ENCODE measurements at places on chromosomes 16 and 17.

GRCh38 chr17:40559564-40559916 is 5.7 kb downstream of the CCR7 start:
- DNase-seq: no peak

GRCh38 chr17:14514973-14515372 is 214.1 kb downstream of the HS3ST3B1 start:
- DNase-seq: no peak

GRCh38 chr17:79732254-79732653 is 1.5 kb downstream of the ENPP7 start:
- no peak for DNase-seq

DNA sequence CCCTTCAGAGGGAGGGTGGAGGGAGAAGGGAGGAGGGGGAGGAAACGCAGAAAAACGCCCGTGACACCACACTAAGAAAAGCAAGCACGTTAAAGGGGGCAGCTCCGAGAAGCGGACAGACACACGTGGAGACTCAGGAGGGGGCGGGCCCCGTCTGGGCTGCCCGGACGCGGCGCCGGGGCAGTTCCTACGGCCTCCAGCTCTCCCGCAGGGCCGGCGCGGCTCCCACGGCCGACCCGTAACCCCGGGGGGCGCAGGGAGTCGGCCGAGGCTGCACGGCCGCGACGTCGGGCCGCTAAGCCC is 362 bp downstream of the KLHDC4 start:
- no peak for DNase-seq

GRCh38 chr17:34219405-34219804 is 35.7 kb upstream of the CCL2 start:
- DNase-seq: no peak

DNA sequence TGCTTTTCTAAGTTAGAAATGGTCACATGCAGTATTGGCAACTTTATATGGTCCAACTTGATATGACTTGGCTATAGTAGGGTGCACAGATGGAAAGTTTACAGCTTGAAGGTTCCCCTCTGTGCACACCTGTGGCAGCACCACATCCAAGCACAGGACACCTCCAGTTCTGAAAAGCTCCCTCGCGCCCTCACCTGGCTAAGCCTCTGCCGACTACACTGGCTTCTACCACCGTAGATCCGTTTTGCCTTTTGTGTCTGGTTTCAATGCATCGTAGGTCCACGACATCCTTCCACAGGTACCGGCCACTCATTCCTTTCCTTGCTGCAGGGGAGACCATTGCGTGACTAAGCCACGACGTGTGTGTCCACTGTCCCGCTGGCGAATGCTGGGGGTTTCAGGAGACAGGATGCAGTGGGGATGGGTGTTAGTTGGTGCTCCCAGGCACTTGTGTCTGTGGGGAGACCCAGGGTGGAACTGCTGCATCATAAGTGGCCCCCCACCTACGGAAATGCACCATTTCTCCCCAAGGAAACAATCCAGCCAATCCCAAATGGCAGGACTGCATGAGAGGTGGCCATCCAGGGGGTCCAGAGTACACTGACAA is 4.9 kb upstream of the RASD1 start:
- no peak for DNase-seq

DNA sequence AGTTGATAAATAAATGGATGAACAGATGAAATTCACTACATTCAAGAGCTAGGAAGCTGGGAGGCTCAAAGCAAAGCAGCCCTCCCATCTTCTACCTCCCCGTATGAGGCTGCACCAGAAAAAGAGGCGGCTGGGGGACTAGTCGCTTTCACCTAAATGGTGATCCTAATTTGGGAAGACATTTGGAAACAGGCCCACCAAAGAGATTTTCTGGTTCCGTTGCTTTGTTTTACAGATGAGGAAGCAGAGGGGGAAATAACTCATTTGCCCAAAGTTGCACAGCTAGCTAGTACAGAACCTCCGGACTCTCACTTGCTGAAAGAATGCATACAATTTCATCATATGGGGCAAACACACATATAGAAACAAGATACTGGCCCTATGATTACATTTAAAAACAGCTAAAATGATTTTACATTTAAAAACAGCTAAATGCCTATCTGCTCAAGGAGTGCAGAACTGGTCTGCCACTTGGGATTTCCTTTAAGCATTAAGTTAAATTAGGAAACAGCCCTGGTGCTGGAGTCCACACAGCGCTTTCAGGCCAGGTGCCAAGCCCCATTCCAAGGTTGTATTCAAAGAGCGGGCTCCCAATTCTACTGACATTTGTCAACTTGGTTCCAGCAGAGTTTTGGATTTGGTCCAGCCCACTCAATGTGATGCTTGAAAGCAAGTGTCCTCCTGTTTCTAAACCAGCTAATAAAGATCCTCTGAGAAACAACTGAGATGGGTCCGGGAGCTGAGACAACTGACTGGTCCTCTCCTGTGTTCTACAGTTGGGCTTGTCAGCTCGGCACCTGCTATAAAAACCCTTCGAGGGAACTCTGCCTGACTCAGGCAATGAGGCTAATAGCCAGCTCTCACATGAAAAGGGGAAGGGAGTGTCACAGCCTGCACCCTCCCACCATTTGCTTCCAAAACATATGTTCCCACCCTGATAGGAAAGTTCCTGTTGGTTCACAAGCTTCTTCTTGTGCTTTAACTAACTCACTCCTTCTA is 11.7 kb downstream of the ERN1 start:
- DNase-seq: no peak

DNA sequence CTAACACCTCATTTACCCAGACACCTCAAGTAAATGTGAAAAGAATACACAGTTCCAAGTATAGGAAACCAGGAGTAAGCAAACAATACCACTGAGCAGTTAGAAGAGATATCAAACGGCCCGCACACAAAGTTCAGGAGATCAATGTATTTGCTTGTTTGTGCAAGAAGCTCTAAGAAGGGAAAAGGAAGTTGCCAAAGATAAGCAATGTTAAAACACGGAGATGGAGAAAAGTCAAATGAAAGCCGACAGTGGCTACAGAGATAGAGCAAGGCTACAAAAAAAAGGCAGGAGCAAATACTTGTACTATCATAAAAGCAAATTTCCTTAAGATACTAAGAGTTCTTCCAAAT is 29.5 kb downstream of the PSME3IP1 start:
- no peak for DNase-seq

DNA sequence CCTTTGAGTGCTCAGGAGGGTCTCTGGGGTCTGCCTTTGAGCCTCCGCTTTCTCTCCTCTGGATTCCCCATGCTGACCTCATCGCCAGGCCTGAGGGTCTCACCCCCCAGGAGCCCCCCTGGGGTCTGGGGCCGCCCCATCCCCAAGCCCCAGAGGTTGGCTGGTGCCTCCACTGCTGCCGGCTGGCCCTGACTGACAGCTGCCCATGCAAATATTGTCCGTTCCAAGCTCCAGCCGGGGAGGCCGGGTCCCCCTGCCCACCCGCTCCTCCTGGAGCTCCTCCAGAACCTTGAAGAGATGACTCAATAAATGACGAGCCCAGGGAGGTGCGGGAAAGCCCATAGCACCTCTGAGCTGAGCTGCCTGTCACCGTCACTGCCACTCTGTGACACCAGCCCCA is 173.8 kb downstream of the RBFOX3 start:
- DNase-seq: no peak

DNA sequence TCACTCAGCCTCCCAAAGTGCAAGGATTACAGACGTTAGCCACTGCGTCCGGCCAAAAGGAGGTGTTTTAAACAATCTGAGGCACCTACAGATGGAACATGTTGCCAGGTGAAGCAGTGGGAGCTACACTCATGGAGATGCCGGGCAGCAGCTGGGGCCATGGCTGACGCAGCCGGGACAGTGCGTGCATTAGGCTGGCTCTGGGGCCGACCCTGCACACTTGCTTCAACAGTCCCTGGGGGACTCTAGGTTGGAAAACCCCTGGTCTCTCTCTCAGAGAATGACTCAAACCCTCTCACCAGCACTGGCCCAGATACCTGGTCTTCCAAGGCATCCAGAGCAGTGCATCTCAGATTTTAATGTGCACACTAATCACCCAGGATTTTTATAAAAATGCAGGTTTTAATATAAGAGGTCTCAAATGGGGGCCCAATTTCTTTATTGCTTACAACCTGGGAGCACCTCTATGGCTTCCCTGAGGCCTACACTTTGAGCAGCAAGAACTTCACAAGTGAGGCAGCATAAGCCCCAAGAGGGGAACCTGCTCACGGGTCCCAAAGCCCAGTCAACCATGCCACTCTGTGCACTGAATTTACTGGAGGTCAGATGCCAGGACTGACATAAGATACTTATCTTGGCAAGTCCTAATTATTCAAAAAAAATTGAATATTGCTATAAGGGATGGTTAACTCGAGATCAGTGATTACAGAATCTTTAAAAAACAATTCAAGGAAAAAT is 70.8 kb upstream of the TRAP1 start:
- DNase-seq: no peak

- DNase-seq: no peak
These were observed 8.3 kb upstream of the LPCAT2 start for GRCh38 chr16:55500530-55501011.

DNA sequence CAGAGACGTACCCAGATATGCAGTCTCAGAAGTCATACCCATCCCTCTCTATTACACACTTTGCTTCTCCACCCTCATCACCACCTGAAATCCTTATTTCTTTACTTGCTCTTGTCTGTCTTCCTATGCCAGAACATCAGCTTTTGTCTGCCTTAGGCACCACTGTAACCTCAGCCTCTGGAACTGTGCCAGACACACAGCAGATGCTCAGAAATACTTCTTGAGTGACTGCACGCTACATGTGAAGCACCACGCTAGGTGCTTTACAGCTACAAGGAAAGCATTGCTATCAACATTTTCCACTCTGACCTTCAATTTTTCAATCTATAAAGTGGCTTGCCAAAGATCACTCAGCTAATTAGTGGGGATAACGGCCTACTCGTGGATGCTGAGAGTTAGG is 226.8 kb downstream of the CHD9NB start:
- DNase-seq: no peak

GRCh38 chr17:13917634-13918033 is 151.7 kb upstream of the COX10 start:
- DNase-seq: no peak

DNA sequence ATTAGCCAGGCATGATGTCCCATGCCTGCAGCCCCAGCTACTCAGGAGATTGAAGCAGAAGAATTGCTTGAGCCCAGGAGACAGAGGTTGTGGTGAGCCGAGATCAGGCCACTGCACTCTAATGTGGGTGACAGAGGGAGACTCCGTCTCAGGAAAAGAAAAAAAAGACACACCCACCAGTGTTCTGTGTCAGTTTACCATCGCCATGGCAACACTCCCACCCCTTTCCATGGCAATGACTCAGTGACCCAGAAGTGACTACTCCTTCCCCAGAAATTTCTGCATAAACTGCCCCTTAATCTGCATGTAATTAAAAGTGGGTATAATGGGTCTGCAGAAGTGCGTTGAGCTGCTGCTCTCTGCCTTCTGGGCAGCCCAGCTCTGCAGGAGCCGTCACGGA is 4.0 kb upstream of the ZC3H18 start:
- DNase-seq: no peak

- no peak for DNase-seq
These were observed 867 bp upstream of the LIMD2 start for GRCh38 chr17:63700528-63701455.

- no peak for DNase-seq
These were observed at the start of gene RNF222 for GRCh38 chr17:8397636-8398035. Gene RNF222, minus strand, starts transcription at chr17:8397827. Its CDS starts 4,366 bp downstream, at chr17:8393461.

GRCh38 chr16:81843243-81843582 is 64.1 kb downstream of the PLCG2 start:
- no peak for DNase-seq

DNA sequence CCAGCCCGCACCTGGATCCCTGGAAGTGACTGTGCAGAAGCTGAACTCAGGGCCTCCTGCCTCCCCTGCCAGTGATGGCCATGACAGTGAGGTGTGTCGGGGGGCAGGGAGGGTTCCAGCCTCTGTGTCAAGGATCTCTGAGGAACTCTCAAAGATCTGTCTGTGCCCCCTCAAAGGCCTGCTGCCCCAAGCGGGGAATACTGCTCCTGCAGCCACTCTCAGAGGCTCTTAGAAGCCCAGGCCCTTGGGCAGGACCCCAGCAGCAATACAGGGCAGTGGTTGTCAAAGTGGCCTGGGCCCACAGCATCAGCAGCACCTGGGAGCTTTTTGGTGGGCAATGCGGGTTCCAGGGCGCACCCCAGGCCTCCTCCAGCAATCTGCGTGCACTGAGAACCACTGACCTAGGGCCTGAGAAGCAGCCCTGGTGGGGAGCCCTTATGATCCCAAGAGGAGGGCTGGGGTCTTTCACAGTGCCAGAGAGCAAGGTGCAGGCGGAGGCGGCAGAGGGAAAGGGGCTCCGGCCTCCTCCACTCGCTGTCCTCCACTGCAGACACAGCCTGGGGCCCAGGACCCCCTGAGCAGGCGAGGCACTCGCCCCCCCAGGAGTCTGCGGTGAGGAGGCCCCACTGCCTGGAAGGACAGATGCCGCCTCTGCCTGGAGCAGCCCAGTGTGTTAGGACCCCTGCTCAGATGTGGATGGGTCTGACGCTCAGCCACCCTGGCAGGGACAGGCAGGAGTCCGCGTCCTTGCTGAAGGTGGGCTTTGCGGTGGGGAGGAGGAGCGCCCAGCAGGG is 42.1 kb downstream of the ENGASE start:
- no peak for DNase-seq

DNA sequence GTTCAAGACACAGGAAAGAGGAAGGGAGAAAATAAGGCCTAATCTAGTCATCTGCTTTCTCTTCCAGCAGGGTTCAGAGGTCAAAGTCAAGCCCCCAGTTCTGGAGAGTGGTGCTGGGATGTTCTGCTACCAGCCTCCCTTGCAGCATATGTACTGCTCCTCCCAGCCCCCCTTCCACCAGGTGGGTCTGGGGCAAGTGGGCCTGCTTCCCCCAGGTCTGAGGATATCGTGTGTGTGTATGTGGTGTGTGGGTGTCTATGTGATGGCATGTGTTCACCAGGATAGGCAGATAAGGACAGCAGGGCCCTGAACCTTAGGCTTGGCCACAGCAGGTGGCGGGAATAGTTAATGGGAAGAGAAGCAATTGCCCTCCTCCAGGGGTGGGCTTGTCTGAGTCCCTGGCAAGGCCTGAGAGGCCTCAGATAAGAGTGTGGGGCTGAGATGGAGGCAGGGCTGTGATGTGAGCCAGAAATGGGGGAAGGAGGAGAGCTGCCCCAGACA is 21.1 kb downstream of the FOXN1 start:
- no peak for DNase-seq

GRCh38 chr16:27446721-27447120 is 44.7 kb downstream of the IL21R start:
- no peak for DNase-seq

- DNase-seq: peak; percentile 90
These were observed 11.6 kb upstream of the MARCHF10 start for GRCh38 chr17:62819511-62820221.

GRCh38 chr17:80413771-80414507 is 1.0 kb upstream of the ENDOV start:
- DNase-seq: no peak

GRCh38 chr16:17062676-17063075 is 408.1 kb downstream of the XYLT1 start:
- peak; percentile 16 for DNase-seq

Data from vagina (tissue), 2 donors.